Thoracic aorta (tissue), 2 donors: ENCODE measurements at places on chromosomes 1 and 21. TPM values are rescaled to one million over a fixed set of nuclear protein-coding genes. Genes with fewer than 3 reads are reported as not detected.

DNA sequence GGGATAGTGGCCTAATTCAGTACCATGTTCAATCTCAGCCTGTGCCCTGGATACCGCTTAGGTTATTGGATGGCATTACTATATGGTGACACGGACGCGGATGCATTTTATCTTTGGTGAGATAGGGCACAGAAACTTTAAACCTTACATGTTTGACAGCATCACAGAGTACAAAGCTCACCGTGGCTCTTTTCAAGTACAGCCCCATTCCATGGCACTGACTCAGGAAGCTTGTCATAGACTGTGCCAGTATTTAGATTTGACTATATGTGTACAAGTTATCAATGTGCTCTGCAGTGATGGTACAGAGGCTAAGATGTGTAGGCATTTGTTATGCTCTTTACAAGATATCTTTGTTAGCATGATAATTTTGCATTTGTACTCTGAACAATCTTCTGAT, 169.0 kb downstream of the RYR2 start:
- DNase-seq: no peak

Gene MDM4
- total RNA-seq: 79.9 TPM

Gene CCDC185
- total RNA-seq: not detected

Gene FLG
- 3.5 TPM for total RNA-seq
